ENCODE measurements at places on chromosomes 7 and 10.

- no peak for DNase-seq
These were observed 411.8 kb upstream of the FOXK1 start for GRCh38 chr7:4270268-4270667.

DNA sequence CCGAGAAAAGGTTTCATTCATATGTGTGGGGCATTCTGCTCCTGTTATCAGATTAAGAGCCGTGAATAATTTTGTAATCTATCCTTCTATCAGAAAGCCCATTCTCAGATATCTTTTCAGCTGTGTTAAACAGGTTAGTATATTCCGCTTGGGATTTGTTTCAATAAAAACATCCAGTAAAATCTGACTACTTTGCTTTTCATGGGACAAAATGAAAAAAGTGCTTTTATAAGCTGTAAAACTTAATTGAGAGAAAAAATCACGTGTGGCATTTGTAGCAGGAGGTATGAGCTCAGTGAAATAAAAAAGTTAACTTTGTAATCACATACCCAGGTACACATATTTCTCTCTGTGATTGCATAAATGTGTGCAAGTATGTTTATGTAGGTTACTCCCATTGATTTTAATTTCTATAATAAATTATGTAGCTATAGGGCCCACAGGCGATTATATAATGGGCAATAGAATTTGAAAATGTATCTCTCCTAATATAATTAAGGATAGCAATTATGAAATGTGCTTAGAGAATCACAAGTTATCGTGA lies 3.9 kb downstream of the MET start:
- DNase-seq = no peak

GRCh38 chr10:94083662-94084265 lies 90.0 kb downstream of the PLCE1 start:
- DNase-seq = no peak

DNA sequence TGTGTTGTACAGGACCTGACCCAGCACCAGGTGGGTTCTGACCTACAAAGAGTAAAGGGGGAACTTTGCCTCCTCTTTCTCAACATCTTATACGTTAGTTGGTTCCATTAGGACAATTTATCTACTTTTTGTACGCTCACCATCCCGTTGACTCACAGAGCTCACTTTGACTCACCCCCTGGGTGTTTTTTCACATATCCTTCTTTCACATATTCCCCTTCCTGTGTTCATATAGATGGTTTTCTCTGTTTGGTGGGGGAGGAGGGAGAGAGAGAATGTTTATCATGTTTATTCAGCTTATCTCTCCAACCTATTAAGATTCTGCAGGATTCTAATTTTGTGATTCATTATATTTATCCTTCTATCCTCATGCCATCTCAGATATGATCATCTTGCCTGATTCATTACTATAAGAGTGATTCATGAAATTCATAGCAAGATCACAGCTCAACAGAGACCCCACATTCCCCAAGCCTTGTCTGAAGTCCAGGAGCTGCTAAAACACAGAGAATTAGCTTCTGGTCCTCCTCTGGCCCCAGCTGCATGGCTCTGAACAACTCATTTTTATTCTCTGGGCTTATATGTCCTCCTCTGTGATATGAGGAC lies 37.2 kb downstream of the PRSS2 start:
- DNase-seq = no peak

- peak; percentile 34 for DNase-seq
These were observed 234.8 kb downstream of the TRIL start for GRCh38 chr7:28723336-28723735.

- no peak for DNase-seq
These were observed 83.0 kb downstream of the NRG3 start for GRCh38 chr10:81957976-81958375.

DNA sequence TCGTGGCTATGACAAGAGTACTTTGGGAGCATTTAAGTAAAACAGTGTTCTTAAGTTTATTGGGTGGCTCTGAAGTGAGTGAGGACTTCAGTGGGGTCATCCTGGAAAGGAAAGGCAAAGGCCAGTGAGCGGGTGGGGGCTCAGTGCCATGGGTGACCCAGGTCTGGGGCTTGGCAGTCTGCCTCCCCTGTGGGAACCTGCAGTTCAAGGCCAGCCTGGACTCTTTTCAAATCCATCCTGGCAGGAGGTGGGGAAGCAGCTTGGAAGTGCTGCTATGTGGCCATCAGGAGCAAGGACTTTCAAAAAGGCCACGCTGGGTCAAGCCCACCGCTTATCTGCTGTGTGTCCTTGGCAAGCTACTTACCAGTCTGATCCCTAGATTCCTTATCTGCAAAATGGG lies 148.9 kb upstream of the NPS start:
- no peak for DNase-seq

DNA sequence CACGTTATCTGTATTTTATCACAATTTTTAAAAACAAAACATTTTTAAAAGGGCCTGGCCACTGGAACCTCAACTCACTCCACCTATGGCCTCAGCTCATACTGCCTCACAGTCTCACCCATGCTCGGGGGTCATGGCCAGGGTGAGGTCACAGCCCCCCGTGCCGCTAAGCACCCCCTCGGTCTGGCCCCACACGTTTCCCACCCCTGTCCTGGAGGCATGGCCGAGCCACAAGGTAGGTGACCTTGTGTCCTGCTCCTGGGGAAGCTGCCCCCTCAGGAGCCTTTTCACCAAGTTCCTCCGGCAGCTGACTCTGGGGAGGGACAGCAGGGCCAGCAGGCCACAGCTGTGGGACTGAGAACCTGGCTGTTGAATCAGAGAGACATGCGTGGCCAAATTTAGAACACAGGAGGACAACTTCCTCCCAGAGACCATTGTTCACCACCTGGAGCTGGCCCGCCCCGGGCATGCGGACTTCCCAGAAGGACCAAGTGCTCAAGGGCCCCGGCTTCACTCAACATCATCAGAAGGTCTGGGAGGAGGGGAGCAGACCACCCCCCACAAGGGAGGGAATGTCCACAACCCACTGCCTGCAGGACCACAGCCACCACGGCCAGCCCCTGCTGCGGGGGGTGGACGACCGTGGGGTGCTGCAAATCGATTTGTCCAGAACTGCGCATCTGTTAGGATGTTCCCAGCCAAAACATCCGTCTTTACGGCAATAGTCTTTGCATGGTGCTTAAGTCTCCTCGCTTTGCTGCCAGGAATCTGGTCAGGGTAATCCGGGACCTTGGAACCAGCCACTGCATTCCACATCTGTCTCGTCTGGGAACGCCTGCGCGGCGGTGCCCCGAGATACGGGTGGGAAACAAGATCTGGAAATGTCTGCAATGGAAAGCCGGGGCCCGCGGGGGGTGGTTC lies 48.6 kb upstream of the PDGFA start:
- no peak for DNase-seq

GRCh38 chr7:113131367-113131766 lies 13.0 kb upstream of the SMIM30 start:
- no peak for DNase-seq

DNA sequence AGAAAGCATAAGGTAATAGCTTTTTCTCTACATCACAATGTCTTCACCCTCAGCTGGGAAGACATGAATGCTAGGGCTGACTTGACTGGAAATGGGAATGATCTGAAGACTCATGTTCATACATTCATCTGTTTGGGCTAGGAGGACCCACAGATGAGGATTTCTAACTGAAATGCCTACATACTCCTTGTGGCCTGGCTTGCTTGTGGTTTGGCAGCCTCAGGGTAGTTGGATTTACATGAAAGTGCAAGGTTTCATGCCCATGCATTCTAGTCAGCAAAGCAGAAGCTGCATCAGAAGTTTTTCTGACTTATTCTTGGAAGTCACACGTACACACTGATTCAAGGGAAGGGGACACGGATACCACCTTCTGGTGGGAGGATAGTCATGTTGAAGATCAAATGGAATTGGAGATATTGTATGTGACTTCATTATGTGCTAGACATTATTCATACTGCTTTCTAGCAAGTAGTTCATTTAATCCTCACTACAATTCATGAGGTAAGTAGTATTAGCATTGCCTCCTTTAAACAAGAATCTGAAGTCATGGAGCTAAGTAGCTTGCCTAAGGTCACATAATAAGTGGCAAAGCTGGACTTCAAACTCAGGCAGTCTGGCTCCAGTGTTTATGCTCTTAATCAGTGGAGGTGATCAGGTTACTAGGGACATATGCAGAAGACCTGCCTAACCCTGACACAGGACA lies 957.0 kb downstream of the LRMDA start:
- no peak for DNase-seq

GRCh38 chr10:99422529-99423096 lies 7.8 kb downstream of the GOT1 start:
- DNase-seq = no peak

DNA sequence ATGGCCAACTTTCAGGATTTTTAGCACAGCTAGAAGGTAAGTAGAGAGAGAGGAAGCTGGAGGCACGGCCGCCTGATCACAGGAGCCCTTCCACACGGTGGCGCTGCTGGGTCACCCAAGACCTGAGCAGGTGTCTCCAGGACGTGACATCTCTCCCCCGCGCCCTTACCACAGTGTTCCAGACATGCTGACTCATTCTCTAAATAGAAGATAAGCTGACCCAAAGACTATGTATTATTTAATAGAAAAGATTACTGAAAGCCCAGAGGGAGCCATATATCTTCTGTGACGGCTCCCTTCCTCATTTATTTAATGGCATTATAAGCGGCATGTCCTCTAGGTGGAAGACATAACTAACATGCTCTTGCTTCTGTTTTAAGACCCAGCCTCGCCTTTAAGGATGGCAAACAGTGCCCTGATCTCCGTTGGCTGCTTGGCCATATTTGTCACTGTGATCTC lies 26.0 kb upstream of the MALSU1 start:
- peak; percentile 65 for DNase-seq

- DNase-seq = peak; percentile 82
These were observed 328.2 kb downstream of the TNS3 start for GRCh38 chr7:47253650-47254080.

DNA sequence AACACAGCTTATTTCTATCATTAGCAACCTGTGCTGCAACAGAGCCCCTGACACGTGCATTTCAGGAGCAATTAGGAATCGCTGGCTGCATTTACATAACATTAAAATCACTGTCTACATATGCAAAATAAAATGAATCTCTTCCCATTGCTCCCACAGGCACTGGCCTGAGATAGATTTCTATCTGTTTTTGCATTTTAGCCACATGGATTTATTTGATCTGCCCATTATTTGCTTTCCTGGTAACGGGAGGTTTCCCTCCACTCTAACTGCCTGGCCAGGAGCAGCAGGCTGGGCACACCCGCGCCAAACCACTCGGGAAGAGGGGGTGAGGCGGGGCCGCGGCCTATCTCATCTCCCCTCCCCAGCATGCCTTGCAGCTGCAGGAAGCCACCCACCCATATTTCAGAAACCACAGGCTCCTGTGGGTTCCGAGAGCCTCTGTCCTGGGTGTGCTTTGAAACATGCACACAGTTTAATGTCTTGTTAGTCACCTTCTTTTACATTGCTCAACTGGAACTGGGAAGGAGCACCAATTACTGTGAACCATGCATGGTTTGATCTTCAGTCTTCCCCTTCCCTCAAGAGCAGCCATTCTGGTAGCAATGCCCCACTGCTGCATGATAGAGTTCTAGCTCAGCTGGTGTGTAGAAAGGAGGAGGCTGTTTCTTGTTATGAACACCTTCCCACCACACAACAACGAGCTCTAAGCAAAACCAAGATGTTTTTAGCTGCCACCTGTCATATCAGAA lies 37.7 kb upstream of the IKZF1 start:
- DNase-seq = no peak

- no peak for DNase-seq
These were observed 82.7 kb upstream of the LEP start for GRCh38 chr7:128158370-128158769.

DNA sequence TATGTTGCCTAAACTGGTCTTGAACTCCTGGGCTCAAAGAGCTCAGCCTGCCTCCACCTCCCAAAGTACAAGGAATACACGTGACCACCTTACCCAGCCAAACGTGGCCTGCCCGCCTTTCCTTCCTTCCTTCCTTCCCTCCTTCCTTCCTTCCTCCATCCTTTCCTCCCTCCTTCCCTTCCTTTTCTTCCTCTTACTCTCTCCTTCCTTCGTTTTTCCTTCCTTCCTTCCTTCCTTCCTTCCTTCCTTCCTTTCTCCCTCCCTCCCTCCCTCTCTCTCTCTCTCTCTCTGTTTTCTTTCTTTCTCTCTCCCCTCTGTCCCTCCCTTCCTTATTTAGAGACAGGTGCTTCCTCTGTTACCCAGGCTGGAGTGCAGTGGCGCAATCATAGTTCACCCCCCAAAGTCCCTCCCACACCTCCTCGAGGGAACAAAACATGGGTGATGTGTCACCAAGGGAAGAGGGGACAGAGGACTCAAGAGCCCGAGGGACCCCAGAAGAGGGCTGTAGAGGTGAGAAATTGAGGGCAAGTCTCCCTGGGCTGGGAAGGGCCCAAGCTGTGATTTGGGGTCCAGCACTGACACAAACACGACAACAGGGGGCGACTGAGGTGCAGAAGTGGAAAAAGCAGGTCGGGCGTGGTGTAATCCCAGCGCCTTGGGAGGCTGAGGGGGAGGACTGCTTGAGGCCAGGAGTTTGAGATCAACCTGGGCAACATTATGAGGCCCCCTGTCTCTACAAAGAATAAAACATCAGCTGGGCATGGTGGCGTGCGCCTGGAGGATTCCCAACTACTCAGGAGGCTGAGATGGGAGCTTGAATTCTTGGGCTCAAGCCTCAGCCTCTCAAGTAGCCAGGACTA lies 28.1 kb downstream of the EPHB4 start:
- DNase-seq = peak; percentile 68

GRCh38 chr7:158073845-158074840 lies 513.5 kb downstream of the PTPRN2 start:
- peak; percentile 44 for DNase-seq

DNA sequence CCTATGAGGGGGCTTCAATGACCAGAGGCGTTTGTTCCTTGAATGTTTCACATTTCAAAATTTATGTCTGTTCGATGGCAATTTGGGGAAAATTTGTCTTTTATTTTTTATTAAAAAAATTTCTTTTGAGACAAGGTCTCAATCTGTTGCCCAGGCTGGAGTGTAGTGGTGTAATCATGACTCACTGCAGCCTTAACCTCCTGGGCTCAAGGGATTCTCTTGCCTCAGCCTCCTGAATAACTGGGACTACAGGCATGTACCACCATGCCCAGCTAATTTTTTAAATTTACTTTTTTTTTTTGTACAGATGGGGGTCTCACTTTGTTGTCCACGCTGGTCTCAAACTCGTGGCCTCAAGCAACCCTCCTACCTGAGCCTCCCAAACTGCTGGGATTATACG lies 39.7 kb downstream of the OTUD1 start:
- DNase-seq = no peak

Measured in retina (tissue), 1 donor.